ENCODE measurements at places on chromosomes 7 and 10.
A peak's percentile ranks its signal among the peaks of the same experiment; 100 is the strongest.

DNA sequence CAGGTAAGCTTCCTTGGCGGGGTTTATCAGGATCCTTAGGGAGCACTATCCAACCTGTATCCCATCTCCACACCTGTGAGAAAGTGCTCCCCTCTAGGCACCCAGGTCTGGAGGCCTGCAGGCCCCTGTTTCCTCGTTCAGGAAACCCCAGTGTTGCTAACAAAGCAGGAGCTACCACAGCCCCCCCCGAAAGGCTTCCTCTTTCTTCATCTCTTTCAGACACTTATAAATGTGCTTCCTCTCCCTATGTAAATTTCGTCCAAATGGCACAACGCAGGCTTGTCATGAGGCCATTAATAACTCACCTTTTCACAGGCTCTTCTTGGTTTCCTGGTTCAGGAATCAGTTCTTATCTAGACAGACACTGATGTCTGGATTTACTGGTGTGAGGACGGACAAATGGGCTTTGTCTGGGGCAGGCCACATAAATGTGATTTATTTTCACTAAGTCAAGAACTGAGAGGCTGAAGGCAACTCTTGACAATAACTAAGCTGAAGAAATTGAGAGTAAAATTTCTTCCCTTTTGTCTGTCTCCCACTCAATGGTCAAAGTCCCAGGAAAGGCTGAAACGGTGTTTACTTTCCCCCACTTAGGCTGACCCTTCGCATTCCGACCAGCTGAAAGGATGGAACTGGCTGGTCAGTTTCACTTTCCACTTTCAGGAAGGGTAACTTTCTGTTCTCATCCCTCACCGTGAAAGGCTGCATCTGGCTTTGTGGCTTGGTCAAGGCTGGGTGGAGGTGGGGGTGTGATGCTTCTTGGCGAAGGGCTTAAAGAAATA, 46.8 kb downstream of the PIK3AP1 start:
- ATAC-seq, result peak; percentile 41

- ATAC-seq, result no peak
These were observed 49.8 kb downstream of the PODXL start for GRCh38 chr7:131506597-131506996.

- ATAC-seq, result no peak
These were observed 274.4 kb downstream of the NEBL start for GRCh38 chr10:20622531-20623211.

- ATAC-seq, result no peak
These were observed 1.8 kb downstream of the KLLN start for GRCh38 chr10:87861566-87861952.

DNA sequence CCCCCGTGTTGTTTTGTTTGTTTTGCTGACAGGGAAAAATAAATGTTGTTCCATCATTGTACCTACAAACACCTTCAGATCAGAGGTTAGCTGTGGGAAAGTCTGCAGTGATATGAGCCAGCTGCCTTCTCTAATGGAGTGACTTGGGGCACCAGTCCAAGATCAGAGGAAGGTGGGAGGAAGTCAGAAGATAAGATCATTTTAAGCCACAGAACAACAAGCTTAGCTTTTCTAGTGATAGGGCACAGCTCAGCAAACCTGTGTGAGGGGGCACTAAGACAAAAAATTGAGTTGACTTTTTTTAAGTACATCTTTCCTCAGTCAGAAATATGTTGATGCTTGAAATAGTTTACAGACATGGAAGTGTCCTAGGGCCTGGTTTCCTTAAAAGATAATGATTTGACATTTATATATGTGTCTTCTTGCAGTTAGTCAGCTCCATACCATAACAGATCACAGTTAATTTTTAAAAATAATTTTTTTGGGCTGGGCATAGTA, 240.3 kb upstream of the KAT6B start:
- ATAC-seq, result peak; percentile 26

GRCh38 chr10:69324583-69324982, 46.3 kb downstream of the HK1 start:
- no peak for ATAC-seq

DNA sequence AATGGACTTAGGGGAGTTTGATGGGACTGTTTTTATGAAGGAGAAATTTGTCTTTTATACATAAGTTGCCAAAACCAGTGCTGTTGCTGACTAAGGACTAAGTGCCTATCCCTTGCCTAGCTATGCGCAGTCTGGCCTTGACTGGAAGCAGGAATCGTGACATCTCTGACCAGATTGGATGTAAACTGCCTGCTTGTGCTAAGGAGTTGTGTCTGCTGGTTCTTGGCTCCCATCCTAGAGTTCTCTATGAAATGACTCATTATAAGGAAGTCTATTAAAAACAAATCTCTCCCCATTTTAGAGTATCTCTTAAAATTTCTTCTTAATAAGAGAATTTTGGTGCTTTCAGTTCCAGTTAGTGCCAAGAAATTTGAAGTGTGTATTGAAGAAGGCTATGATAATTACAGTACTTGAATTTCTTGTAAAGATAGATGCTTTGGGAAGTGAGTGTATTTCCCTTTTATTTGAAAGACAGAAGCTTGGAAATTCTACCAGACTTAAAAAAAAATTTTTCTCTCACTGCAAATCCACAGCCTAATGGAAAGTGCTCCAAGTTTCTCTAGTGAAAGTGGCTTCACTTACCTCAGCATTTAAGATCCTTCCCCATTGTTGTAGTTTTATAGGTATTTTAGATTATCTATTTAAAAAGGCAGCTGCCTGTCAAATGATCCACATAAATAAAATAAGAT, 77.6 kb downstream of the BICC1 start:
- no peak for ATAC-seq

DNA sequence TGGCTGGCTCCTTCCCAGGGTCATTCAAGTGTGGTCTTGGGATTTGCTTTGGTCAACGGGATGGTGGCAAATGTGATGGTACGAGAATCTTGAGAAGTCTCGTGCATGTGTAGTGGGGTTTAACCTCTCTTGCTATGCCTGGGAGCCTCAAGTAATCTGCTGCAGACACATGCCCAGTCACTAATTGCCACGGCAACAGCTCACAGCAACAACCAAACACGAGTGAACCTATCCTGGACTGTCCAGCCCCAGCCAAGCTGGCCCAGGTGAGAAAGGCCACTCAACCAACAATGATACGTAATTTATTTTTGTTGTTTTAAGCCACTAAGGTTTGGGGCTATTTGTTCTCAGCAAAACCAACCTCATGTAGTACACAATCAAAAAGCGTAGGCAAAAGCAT, 38.1 kb upstream of the DDC start:
- no peak for ATAC-seq

DNA sequence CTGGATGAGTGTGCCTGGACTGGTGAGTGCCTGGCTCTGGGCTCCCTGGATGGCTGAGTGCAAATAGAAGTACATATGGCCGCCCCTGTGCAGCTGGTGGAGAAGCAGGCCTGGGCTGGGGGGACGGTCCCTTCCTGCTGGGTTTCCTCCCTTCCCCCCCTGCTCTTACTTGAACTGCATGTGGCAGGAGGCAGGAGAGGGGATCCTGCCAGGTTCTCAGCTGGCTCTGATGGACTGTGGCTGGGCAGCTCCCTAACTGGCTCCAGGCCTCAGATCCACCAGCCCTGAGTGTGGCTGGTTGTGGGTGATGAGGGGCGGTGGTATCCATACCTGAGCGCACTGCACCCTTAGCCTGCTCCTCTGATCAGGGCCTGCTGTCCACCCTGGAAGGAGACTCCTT, 26.9 kb downstream of the ADCY1 start:
- ATAC-seq, result no peak

DNA sequence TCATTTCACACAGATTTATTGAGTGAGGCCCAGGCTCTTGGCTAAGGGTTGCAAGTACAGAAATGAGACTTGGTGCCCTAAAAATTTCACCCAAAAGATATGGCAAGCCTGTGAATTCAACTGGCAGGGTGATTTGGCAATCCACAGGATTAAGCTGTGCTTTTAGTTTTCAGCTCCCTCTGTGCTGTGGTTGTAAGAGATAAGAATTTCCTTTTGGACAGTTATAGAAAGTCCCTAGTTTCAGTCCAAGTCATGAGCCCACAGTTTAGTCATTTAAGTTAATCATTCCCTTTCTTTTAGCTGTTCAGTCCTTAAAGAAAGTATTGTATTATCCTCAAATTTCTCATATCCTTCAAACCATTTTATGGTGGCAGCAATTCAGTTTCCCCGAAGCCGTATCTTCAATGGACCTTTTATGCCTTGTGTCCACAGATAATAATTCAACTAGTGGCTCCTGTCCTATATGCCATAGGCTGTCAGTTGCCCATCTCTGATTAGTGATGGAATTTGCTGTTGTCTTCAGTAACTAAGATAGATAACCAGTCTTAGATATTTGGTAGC, 73.4 kb upstream of the NAMPT start:
- no peak for ATAC-seq

DNA sequence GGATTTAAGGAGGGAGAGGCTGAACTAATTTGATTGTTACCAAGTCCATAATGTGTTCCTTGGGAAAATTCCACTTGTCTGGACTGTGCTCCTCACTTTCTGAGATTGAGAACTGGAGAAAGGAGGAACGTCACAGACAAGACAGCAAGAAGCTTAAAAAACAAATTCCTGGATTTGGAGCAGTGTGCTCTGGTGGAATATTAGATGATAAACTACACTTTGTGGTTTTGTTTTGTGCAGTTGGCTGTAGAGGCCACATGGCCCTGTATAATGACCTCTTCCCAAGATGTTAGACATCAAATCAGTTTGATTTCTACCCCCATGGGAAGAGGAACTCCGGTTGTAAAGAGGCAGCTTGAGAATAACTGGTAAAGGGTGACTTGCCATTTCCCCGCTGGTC, 421.3 kb upstream of the GALNT17 start:
- no peak for ATAC-seq

- ATAC-seq, result peak; percentile 58
These were observed 115.2 kb downstream of the ZFAND4 start for GRCh38 chr10:45557275-45557905.

- ATAC-seq, result no peak
These were observed 86.4 kb downstream of the FAM53B start for GRCh38 chr10:124657806-124658205.

DNA sequence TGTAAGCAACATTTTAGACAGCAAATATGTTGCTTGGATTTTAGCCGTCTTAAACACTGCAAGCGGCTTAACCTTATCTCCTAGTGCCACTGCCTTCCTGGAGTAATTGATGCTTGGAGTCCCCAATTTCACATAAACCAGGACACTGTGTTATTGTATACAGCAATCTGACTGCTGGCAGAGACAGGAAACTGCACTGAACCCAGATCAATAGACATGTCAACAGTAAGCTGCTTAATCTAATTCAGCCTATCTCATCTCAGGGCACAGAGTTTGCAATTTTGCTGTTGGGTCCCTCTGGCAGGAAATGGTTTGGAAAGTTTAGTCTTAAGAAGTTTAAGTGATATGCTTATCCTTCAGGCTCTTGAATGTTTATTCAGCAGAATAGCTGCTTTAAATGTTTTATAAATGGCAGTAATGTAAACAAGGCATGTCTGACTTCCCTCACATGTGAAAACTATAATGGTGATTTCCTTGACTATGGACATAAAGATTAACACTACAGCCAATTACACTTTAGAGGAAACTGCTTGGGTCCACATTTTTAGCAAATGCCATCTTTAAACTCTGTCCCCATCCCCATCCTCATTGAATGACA, 598.6 kb downstream of the PARD3 start:
- ATAC-seq, result no peak

GRCh38 chr7:91280604-91281003, 16.4 kb downstream of the FZD1 start:
- no peak for ATAC-seq

DNA sequence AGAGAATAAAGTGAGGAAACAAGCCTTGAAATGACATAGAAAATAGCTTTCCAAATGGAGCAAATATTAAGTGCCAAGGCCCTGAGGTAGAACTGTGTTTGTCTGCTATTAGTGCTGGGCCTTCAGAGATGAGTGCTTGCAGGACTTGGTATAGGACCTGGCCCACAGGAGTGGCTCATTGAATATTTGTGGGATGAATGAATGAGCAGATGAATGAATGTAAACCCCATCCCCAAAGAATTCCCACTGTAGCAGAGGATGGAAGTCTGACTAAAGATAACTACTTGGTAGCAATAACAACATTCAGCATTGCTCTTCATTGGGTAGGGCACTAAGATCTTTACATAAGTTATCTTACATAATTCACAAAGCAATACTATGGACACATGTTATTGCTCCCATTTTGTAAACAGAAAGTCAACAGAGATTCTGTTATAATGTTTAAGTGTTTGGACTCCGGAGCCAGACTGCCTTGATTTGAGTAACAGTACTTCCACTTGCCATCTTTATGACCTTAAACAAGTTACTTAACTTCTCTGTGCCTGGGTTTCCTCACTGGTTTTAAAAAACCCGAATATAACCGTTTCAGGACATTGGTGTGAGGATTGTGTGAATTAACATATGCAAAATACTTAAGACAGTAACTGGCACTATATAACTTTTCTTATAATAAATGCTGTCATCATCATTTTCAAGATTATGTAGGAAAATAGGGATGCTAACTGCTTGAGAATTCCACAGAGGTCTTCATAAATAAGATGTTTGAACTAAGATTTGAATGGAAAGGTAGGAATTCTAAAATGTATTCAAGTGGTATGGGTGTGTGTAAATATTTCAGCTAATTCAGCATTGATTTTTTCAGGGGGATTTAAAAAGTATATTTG, 141.9 kb downstream of the PRKG1 start:
- no peak for ATAC-seq

DNA sequence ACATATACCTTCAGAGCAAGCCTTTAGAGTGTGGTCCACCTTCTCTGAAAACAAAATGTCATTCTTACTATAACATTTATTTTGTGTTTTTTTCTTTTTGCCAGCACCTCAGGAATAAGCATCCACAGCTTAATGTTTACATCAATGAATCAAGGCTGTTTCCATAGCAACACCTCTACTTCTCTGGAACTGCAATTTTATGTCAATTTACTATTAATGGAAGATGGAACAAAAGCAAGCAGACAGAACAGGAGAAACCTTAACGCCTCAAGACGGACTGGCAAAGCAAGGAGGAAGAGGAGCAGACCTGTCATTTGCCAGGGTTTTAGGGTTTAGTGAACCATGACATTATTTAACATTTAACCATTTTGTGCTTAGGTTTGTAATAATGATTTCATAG, 63.1 kb downstream of the PRR15 start:
- ATAC-seq, result no peak

DNA sequence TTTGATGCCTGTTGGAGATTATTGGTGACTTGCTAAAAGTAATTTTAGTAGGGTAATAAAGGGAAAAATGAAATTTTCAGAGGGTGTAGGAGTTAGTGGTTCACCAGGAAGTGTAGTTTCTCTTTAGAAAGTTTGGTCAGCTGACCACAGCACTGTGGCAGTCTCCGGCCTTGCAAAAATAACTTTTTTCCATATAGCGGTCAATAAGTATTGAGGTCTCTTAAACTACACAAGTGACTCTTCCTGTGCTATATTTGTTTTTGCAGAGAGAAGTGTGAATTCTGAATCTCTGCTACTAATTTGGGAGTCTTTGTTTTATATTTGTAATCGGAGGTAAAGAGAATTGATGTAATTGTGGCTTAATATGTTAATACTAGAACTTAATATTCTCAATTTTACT, 24.3 kb downstream of the PTPN12 start:
- no peak for ATAC-seq

DNA sequence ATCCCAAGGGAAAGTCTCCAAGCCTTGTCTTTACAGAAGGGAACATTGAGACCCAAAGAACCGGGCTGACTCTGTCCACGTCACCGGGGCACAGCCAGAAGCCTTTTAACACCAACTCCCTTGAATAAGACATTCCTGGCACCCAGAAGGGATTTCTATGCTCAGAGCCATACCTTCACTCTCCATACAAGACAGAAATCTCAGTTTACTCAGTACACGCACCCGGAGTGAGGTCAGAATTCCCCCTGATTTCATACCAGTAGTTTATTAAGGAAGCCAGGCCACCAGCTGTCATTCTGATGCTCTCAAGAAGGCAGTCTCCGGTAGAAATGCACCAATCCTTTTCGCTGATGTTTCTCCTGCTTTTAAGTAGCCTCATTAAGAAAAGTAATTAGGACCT, 134.2 kb upstream of the KCNMA1 start:
- no peak for ATAC-seq
